ENCODE measurements at places on chromosomes 16 and 17.

DNA sequence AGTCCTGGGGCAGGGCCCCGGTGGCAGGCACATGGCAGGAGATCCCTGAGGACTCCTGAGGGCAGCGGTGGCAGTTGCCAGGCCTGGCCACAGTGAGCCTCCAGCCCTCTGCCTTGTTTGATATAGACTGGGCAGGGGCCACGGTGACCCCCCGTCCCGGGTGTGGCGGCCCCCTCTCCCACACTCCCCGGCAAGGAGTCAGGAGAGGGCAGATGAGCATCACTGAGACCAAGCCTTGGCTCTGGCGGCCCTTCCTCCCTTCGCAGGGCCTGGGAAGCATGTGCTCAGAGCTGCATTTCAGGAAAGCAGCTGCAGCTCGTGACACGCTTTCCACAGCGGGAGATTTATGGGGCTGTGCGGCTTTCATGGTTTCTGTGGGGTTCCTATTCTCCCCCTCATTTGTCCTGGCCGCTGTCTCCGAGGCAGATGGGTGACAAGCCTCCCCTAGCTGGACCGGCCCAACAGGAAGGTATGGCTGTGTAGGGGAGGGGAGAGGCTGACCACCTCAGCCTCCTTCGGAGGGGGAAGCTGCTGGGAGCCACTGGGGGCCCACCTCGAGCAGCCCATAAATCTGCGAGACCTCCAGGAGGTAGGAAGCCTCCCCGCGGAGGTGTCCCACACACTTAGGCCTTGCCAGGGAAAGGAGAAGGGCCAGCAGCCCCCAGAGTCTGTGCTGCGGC, 211.4 kb downstream of the NTN1 start:
- DNase-seq, result no peak

DNA sequence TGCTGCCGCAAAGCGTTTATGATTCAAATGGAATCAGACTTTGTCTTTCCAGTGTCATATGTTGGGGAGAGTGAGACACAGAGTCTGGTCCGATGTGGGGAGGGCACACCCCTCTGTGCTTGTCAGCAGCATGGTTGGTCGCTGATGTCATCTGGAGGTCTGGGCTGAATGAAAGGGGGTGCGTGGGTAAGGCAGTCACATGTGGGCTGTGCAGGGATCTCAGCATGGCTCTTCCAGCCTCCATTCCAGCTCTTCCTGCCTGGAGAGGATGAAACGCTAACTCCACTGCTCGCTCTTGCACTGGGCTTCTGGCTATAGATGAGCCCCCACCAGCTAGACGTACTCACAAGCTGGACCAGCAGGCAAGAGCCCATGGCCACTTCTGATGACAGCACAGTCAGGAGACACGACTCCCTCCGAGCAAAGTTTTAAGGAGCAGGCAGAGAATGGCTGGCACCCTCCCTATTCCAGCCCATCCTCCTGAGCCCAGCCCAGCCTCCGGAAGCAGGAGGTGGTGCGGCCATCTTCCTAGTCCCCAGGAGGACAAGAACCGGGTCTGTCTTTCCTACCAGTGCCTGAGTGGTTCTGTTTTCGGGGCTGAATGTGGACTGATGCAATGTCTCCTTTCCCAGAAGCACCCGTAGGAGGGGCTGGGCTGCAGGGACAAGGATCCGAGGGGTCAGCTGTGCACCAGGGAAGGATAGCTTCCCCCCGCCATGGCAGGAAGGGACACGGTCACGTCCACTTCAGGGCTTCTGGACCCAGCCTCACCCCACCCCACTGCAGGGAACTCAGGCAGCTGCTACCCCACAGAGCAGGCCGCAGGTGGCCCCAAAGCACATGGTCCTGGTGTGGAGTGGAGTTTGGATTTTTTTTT, 41.5 kb upstream of the CBFA2T3 start:
- DNase-seq, result no peak

- peak; percentile 97 for DNase-seq
Measured at GRCh38 chr17:64506576-64507412, at the start of gene CEP95. Gene CEP95 (plus strand): TSS chr17:64506977. CDS start chr17:64507098, 121 bp downstream.

- no peak for DNase-seq
Measured at GRCh38 chr16:86211800-86212199, 298.5 kb upstream of the FOXF1 start.

GRCh38 chr16:12319428-12320035, 343.0 kb downstream of the SNX29 start:
- DNase-seq, result no peak

DNA sequence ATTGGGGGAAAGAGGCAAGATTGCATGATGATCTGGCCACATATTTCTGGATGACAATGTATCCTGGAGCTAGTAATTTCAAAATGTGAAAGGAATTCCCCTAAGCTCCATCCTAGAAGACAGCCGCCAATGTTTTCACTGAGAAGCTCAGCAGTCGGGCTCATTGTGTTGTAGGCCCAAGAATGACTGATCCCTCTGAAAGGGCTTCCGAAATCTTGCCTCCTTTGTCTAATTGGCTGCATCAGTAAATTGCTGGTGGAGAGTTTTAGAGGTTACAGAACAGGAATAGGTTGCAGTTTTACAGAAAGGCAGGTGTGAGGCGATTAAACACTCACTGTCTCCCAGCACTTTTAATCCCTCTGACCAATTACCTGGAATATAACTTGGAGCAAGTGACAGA, 464.1 kb upstream of the SALL1 start:
- DNase-seq, result no peak

- no peak for DNase-seq
Measured at GRCh38 chr17:17343896-17344506, 40.8 kb downstream of the NT5M start.
